DMS 273 treated with DMSO at 0.1 percent for 48 hours (cell line): ENCODE measurements at places on chromosomes 11 and 22.

DNA sequence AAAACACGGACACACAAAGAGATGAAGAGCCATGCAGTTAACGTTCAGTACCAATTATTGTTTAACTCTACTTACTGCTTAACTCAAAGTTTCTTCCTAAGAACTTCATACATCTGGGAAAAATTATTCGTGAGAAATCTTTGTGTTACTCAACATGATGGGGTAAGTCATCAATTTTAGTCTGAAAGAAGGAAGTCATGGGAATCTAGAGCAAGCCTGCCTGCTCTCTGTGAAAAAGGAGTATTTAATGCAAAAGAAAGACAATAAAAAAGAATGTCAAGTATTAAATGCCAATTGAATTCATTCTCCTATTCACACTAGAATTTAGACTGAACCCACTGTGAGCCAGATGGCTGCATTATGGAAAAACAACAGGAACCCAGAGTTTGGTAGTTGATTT, 16.0 kb downstream of the TMEM123 start:
- no peak for DNase-seq

DNA sequence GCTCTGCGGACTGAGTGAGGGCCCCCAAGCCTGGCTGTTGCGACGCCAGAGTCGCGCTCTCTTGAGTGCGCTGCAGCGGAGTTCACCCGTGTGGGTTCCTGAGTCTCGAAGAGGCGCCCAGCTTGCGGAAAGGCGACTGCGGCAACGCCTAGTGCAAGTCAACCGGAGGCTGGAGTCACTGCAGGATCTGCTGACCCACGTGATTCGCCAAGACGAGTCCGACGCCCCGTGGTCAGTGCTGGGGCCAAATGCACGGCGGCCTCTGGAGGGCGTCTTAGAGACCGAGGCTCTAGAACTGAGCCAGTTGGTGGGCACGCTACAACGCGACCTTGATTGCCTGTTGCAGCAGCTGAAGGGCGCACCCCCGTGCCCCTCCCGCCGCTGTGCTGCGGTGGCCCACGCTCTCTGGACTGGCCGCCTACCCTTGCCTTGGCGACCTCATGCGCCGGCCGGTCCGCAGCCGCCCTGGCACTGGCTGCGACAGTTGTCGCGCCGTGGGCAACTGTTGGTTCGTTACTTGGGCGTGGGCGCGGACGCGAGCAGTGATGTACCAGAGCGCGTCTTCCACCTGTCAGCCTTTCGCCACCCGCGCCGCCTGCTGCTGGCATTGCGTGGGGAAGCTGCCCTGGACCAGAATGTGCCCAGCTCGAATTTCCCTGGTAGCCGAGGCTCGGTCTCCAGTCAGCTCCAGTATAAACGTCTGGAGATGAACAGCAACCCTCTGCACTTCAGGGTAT, 32.6 kb downstream of the RRP8 start:
- DNase-seq: no peak

GRCh38 chr11:4569075-4569474, 12.5 kb upstream of the OR52I2 start:
- no peak for DNase-seq

DNA sequence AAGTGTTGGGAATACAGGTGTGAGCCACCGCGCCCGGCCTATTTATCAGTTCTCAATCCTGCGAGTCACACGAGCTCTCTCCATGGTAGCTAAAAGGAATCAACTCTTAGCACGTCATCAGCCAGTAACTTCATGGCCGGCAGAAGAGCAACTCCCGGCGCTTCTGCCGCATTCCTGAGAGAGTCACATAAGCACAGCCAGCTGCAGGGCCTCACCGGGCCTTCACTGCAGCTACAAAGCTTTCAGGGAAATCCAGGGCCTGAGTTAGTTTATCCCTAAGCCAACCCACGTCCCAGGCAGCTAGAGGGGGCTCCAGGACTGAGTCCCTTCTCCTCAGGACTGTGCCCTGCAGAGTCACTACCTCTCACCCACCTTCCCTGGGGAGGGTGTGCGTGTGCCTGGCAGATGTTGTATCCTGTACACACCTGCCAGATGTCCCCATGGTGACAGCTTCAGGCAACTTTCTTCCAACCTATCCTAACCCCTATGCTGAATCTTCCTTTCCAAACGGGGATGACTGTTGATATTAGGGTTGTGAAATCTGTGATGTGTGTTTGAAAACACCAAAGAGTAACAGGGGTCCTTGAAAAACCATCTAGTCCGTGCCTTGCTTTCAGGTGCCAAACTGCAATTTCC, 45.9 kb upstream of the ARFGAP3 start:
- DNase-seq: no peak

- no peak for DNase-seq
Observed at GRCh38 chr11:2975594-2975993, 16.5 kb downstream of the NAP1L4 start.

- no peak for DNase-seq
Observed at GRCh38 chr11:130580372-130580771, 131.9 kb downstream of the ADAMTS15 start.

GRCh38 chr11:44964526-44965209, 14.0 kb upstream of the TP53I11 start:
- DNase-seq: no peak

GRCh38 chr22:19168088-19168890, 10.2 kb downstream of the SLC25A1 start:
- no peak for DNase-seq

GRCh38 chr11:64787526-64788320, 9.4 kb upstream of the SF1 start:
- no peak for DNase-seq

GRCh38 chr11:19433791-19434190, 193.0 kb upstream of the E2F8 start:
- DNase-seq: no peak

- no peak for DNase-seq
Observed at GRCh38 chr11:2376751-2377451, at the start of gene CD81. TSS of gene CD81 (plus strand) at chr11:2377310. CDS start at chr11:2377550, 240 bp downstream.

DNA sequence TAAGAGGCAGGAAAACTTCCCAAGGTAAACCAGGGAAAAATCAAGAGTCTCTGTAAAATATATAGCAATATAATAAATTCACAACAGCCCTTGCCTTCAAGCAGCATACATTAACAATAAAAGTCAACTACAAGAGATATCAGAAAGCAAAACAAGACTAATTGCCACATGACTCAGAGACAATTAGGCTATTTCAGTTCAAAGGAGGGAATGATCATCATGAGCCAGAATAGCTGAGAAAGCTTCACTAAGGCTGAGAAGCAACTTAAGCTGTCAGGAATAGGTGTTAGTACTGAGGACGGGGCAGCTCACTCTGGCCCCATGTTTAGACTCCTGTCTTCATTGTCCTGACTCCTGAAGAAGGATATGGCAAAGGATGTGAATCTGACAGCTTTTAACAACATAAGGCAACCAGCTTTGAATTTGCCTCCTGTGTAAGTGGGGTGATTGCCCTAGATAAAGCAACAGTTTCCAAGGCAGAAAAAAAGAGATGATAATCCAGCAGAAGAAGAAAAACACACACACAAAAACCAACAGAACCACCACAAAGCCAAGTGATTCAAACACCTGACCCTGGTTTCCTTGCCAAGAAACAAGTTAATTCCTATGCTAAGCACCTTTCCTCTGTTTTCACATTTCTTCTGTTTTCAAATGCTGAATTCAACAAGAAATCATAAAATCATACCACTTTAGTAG, 60.8 kb downstream of the SIK3 start:
- no peak for DNase-seq

GRCh38 chr11:74025467-74026166, 16.7 kb upstream of the UCP3 start:
- no peak for DNase-seq
